ENCODE measurements at places on chromosomes 1 and 21.

DNA sequence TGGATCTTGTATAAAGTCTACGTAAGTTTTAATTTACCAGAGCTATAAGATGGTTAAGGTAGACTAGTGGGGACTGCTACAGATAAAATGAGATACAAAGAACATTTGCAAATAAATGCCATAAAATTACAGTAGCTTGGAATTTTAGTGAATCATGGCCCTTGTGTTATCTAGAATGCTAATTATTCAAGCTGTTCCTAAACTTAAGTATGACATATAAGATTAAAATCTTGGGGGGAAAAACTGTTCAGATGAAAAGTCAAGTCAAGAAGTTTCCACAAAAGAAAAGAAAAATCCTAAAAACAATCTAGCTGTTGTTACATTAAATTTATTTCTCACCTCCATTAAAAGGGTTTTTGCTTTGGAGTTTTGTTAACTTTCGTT lies 51.7 kb downstream of the SIM2 start:
- no peak for DNase-seq

GRCh38 chr1:245213066-245213831 lies 58.5 kb downstream of the KIF26B start:
- DNase-seq, result no peak

- DNase-seq, result no peak
Observed at GRCh38 chr21:32332463-32332951, 33.9 kb downstream of the MRAP start.

DNA sequence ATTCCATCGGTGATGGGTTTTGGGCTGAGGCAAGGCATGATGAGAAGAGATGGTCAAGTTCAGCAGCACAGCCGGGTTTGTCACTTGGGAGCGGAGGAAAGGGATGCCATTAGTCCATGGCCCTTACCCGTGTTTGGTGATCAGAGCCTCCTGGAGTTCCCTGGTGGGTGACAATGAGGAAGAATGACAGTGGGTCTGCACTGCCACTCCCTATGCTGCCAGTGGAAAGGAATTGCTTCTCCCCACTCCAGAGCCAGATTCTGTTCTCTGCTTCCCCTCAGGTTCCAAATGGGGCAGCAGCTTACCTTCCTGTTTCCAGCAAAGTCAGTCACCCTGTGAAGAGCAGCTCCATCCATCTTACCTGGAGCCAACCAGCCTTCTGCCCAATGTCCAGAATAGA lies 393.1 kb downstream of the PTPRU start:
- no peak for DNase-seq

DNA sequence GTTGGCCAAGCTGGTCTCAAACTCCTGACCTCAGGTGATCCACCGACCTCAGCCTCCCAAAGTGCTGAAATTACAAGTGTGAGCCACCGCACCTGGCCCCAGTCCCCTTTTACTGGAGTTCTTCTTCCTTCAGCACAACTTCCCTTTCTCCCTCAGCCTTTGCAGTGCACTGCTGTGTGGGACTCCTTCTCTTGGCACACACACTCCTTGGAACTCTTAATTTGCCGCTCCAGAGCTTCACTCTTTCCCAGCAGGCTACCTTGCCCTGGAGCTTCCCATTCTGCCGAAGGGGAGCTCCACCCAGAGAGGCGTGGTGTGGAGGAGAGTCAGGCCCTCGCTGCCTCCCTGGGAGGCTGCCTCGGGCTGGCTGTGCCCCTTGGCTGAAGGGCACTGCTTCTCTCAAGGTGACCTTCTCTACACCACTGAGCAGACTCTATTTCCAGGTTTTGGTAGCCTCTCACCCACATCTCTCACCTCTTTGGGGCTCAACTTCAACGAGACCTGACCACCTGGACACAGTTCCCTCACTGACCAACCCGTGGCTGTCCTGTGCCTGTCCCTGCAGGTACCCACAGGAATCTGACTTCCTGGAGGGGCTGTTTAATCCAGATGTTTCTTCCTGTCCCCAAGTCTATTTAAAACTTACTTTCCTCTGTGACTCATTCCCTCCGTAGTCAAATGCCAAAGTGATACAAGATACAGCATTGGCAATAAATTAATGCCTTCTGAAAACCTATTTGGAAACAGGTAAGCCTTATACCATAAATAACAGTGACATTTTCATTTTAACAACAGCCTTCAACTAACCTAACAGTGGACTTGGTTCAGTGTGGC lies 227.3 kb upstream of the KIAA0040 start:
- no peak for DNase-seq

GRCh38 chr21:45421071-45421845 lies 16.3 kb downstream of the COL18A1 start:
- no peak for DNase-seq

DNA sequence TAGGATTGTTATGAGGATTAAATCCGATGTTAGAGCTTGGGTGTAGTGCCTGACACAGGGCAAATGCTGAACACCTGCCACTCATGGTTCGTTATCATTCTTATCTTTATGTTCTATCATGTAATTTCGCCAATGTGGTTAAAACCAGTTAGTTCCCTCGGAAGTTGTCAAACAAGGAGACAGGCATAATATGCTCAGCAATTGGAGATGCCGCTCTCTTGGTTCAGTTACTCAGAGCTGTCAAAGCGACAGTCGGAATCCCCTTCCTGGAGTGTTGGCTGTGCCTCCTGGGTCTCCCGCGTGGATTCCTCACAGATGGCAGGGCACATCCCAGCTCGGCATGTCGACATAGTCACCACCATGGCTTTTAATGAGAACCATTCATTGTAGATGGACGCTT lies 192.2 kb downstream of the ROR1 start:
- no peak for DNase-seq

- no peak for DNase-seq
Observed at GRCh38 chr21:15457965-15458364, 271.8 kb upstream of the USP25 start.

- no peak for DNase-seq
Observed at GRCh38 chr1:48214820-48215219, 7.7 kb upstream of the SLC5A9 start.

GRCh38 chr1:116667575-116668105 lies at the start of gene IGSF3:
Gene IGSF3 (minus strand): TSS chr1:116667733. CDS start chr1:116666326, 1,407 bp downstream.
- DNase-seq, result peak; percentile 27

GRCh38 chr1:2506007-2506860 lies 20.2 kb downstream of the PANK4 start:
- DNase-seq, result no peak

- DNase-seq, result no peak
Observed at GRCh38 chr1:197683895-197684553, 91.3 kb downstream of the DENND1B start.

GRCh38 chr1:23854568-23854967 lies 13.5 kb downstream of the FUCA1 start:
- no peak for DNase-seq

GRCh38 chr1:160646711-160647328 lies at the start of gene SLAMF1:
Gene SLAMF1 (minus strand): TSS chr1:160647044. CDS start chr1:160646945, 99 bp downstream.
- DNase-seq, result no peak

- no peak for DNase-seq
Observed at GRCh38 chr1:185896863-185897262, 162.7 kb downstream of the HMCN1 start.

GRCh38 chr1:50308878-50309277 lies 114.4 kb downstream of the DMRTA2 start:
- no peak for DNase-seq

DNA sequence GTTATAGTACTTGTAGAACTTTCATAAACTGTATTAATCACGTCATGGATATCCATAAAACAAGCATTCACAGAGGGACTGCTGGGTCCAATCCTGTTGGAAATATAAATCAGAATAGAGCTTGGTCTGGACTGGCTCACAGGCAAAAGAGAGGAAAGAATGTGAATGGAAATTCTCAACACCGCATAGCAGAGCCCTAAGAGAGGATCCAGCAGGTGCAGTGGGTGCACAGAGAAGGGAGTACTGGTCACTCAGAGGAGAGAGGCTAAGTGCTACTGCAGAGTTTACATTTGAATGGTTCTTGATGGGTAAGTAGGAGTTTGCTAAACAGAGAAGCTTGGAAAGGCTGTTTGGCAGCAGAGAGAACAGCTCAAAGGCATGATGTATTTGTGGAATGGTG lies 231.7 kb downstream of the PAPPA2 start:
- DNase-seq, result no peak

DNA sequence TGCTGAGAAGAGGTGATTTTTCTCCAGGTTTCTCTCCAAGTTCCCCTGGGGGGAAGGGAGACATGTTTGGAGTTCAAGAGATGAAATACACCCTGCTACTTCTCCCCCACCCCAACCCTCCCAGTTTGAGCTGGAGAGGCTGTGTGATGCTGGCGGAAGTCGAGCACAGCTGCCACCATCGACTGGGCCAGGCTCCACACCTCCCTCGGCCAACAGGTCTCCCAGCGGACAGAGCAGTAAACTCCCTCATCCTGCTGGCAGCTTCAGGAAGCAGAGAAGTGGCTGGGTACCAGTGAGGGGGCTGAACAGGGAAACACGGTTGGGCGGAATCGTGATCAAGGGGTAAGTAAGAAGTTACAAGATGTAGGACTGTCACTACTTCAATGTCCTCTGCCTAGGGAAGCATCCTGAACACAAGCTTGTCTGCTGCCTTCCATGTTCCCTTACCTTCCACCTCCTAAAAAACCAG lies 6.6 kb upstream of the NHLH1 start:
- DNase-seq, result no peak

GRCh38 chr1:154856544-154856943 lies 13.5 kb downstream of the KCNN3 start:
- DNase-seq, result no peak

Data from omental fat pad (tissue), 4 donors.